Sciatic nerve (tissue), 2 donors: ENCODE measurements at places on chromosomes 6 and 20. TPM values are rescaled to one million over a fixed set of nuclear protein-coding genes. Genes with fewer than 3 reads are reported as not detected.

- no peak for DNase-seq
Observed at GRCh38 chr20:64146936-64147477, 17.2 kb upstream of the MYT1 start.

GRCh38 chr20:14612391-14612790 is 275.0 kb upstream of the FLRT3 start:
- no peak for DNase-seq

Gene MROH8
- 5.2 TPM for total RNA-seq

DNA sequence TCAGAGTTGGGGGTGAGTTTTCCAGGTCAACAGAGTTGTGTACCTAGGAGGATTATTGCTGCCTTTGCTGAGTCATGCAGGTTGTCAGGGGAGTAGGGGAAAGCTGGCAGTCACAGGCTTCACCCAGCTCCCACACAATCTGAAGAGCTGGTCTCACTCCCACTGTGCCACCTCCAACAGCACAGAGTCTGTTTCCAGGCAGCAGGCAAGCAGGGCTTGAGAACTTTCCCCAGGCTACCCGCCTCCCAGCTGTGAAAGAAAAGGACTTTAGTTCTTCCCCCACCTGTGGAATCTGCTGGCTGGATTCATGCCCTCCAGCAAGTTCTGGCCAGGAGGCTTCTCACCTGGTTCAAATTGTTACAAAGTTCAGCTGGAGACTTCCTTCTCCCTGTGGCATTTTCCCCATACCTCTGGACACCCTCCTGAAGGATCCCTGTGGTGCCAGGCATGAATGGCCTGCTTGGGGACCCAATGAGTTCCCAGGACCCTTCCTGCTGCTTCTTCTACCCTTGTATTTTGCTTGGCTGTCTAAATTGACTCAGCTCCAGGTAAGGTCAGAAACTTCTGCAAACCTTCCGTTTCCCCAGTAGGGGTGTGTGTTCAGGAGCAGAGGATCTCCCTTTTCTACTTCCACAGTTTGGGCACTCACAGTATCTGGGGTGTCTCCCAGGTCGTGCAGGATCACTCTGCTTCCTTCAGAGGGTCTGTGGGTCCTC is 378.1 kb upstream of the MAN1A1 start:
- no peak for DNase-seq
